SK-N-DZ (cell line): ENCODE measurements at places on chromosomes 7 and 10.
A peak's percentile ranks its signal among the peaks of the same experiment; 100 is the strongest.

- no peak for DNase-seq
These were observed 117.4 kb downstream of the RAB18 start for GRCh38 chr10:27621461-27621860.

DNA sequence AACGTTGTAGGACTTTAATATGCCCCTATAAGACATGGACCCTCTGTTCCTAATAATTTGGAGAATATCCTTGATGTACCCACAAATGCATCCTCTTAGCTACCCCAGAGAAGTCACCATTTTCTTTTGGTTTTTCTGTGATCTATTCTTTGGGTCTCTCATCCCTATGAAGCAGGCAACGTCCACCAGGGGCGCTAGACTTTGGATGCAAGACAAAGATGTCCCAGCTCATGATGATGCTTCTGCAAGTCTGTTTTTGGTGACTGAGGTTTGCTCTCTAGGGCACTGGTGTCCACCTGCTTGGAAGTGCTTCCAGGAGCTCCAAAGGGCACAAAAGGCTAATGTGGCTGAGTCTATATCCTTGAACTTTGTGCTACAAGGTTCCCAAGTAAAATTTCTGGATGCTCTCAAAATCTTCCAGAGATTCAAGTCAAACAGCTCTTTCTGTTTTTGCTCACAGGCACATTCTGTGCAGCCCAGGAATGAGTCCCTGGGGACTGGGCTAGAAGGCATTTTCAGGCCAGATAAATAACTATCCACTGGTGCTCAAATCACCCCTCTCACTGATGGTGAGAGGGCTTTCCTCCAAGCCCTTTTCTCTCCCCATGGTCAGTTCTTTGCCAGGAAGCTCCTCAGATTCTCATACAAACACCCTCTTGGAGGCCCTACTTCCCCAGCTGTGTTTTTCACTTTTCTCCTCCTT, 166.4 kb downstream of the C7orf25 start:
- peak; percentile 18 for DNase-seq

GRCh38 chr10:77045085-77045484, 592.5 kb downstream of the KCNMA1 start:
- DNase-seq = no peak

GRCh38 chr7:114554781-114555537, 140.3 kb downstream of the FOXP2 start:
- DNase-seq = no peak

- no peak for DNase-seq
These were observed 19.0 kb upstream of the PFKP start for GRCh38 chr10:3048119-3049019.

- no peak for DNase-seq
These were observed 114.8 kb downstream of the TSPAN12 start for GRCh38 chr7:120743128-120743527.

GRCh38 chr10:71635251-71635866, 84.2 kb downstream of the C10orf105 start:
- no peak for DNase-seq
